ENCODE measurements at places on chromosomes 4 and X.

- no peak for DNase-seq
Observed at GRCh38 chr4:27098034-27098433, 237.4 kb downstream of the STIM2 start.

DNA sequence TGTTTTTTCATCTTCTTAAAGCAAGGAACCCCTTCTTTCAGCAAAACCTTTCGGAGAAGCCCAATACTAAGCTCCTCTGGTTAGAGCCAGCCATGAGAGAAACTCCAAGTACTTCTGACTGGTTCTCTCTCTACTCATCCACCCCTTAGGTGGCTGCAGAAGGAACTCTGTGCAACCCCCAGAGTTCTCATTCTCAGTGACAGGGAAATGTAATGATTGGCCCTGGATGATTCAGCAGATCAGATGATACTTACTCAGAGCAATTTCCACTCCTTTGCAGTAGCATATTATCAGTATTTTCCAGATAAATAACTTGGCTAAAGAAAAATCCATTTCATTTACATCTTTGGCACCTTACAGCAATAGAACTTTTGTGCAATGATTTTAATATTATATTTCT, 3.2 kb downstream of the SPP1 start:
- no peak for DNase-seq

GRCh38 chr4:4461850-4462249, 74.9 kb downstream of the NSG1 start:
- peak; percentile 41 for DNase-seq

GRCh38 chr4:1354136-1354982, 7.4 kb downstream of the UVSSA start:
- DNase-seq, result no peak

DNA sequence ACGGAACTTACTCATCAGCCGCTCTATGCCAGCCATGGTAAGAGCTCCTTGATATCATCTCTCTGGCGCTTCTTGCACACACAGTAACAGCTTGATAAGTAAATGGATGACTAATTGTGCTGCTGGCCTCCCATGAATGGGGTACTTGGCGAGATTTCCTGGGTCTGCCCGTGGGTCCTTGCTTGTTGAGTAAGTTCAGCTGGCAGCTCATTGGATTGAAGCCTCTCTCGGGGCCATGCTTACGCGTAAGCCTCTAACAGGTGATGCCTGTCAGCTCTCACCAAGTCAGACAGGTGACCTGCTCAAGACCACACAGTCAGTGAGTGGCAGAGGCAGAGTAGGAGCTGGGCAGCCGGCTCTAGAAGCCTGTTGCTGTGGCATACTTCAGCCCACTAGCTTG, 7.7 kb downstream of the NSG1 start:
- no peak for DNase-seq

GRCh38 chr4:173508386-173509035, 21.5 kb downstream of the HAND2 start:
- no peak for DNase-seq

GRCh38 chr4:84954982-84955567, 11.4 kb downstream of the WDFY3 start:
- no peak for DNase-seq

GRCh38 chr4:36343501-36344175, 62.2 kb downstream of the DTHD1 start:
- DNase-seq, result no peak

- no peak for DNase-seq
Observed at GRCh38 chr4:7581477-7581876, 146.7 kb upstream of the PSAPL1 start.

DNA sequence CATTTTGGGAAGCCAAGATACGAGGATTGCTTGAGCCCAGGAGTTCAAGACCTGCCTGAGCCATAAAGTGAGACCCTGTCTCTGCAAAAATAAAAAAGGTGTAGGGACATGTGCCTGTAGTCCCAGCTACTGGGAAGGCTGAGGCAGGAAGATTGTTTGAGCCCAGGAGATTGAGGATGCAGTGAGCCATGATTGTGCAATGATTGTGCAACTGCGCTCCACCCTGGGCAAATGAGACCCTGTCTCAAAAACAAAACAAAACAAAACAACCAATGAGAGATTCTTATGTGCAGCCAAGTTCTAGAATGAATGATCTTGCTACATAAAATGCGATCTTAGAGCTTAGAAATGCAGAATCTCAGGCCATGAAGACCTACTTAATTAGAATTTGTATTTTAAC, 22.5 kb downstream of the SLC9B2 start:
- no peak for DNase-seq

DNA sequence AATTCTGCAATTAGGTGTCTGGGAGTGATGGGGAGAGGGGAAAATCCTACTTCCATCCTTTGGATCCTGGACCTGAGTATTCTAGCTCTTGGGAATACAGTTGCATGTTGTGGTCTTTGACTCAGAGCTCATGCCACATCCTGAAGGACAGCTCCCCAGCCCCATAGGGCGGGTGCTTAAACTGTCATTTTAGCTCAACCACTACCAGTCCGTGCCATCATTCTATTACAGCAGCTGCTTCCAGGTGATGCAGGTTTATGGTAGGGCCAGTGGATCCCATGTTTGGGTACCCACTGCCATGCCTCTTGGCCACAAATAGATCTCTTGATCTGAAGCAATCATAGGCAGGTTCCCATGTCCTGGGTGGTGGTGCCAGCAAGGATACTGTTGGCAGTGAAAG, 34.7 kb downstream of the CCKAR start:
- no peak for DNase-seq

DNA sequence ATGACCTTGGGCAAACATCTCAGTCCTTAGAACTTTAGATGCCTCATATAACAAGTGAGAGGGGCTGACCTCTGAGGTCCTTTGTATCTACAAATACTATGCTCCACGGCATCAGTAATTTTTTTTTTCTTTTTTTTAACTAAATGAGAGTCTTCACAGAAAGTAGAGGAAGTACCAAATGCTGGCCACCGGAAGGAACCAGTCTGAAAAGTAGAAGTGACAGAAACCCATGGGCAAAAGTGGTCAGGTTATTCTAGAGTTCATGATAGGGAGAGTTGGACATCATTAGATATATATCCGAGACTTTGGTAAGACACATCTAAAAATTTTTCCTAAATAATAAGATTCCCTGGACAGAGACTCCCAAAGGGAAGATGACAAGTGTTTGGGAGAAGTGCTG, 53.7 kb downstream of the COQ2 start:
- DNase-seq, result no peak

- no peak for DNase-seq
Observed at GRCh38 chr4:182862141-182862875, 54.9 kb downstream of the DCTD start.

DNA sequence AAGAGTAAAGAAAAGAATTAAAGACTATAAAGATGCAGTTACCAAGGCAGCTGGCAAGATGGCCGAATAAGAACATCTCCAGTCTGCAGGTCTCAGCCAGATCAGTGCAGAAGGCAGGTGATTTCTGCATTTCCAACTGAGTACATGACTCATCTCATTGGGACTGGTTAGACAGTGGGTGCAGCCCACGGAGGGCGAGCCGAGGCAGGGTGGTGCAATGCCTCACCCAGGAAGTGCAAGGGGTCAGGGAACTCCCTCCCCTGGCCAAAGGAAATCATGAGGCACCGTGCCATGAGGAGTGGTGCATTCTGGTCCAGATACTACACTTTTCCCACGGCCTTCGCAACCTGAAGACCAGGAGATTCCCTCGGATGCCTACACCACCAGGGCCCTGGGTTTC, 20.5 kb downstream of the SPIN4 start:
- DNase-seq, result no peak

DNA sequence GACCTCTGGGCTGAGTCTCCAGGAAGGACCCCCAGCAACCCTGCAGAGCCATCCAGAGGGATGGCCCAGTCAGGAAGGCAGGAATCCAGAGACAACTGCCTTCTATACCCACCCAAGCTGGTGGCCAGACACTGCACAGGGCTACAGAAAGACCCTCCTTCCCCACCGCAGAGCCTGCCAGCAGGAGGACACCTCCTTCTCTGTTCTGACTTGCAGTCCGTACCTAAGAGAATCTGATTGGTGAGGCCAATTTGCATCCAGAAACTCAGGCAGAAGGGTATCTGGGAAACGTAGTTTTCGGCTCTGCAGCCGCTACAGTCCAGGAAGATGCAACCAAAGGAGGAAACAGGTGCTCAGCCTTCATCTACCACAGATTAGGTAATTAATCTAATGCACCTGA, 155.4 kb upstream of the FRG1 start:
- no peak for DNase-seq

- DNase-seq, result no peak
Observed at GRCh38 chr4:80790152-80790551, 240.4 kb upstream of the BMP3 start.

GRCh38 chrX:145825896-145826295, 8.3 kb downstream of the SLITRK2 start:
- no peak for DNase-seq

Measured in activated T-helper 9 cell treated with anti-CD3 and anti-CD28 coated beads, Interleukin-2, amount 50 U/mL, for 16 hours (primary cell).